ENCODE measurements at places on chromosomes 13 and 19. TPM values are rescaled to one million over a fixed set of nuclear protein-coding genes. Genes with fewer than 3 reads are reported as not detected.
A peak's percentile ranks its signal among the peaks of the same experiment; 100 is the strongest.

The DLL3 gene
- 0.13 TPM for total RNA-seq

The LRRC25 gene
- 0.14 TPM for total RNA-seq

The PLK5 gene
- total RNA-seq, result not detected

GRCh38 chr19:33405254-33405552, 31.7 kb downstream of the CEBPG start:
- no peak for DNase-seq

- no peak for DNase-seq
Measured at GRCh38 chr13:33017323-33017929, 1.2 kb downstream of the KL start.

DNA sequence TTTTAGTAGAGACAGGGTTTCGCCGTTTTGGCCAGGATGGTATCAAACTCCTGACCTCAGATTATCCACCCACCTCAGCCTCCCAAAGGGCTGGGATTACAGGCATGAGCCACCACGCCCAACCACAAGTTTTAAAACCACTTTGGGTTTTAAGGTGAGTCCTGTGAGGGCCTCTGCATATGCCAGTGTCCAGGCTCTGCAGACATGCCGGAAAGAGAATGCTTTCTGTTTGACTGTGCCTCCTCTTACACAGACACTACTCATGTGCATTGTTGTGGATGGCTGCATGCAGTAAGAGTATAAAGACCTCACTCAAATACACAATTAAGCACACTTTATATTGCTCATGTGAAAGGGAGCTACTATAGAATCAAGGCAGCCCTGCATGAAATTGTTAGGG, 20.8 kb upstream of the SLC25A30 start:
- no peak for DNase-seq

- no peak for DNase-seq
Measured at GRCh38 chr19:13302526-13303270, 152.5 kb downstream of the IER2 start.

DNA sequence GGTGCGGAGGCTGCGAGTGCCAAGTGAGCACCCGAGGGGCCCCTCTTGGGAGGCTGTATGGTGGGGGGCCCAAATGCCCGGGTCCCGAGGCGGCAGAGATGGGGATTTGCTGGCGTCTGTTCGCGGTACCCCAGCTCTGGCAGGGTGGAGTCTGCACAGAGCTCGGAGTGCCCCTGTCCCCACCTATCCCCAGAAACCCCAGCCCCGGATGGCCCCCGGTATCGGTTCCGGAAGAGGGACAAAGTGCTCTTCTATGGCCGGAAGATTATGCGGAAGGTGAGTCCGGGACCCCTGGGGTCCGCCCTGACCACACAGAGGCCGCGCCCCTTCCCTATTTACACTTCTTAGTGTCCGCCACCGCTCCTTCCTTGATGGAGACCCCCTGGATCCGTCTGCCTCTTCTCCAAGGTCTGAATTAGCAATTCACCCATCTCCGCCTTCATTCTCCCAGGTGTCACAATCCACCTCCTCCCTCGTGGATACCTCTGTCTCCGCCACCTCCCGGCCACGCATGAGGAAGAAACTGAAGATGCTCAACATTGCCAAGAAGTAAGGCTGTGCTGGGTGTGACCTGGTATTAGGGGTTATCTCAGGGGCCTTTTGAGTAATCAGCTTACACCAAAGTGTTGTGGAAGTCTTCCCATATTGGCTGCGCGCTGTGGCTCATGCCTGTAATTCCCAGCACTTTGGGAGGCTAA, 630 bp downstream of the PNPLA6 start:
- DNase-seq, result no peak

GRCh38 chr19:15584541-15585115, 30.4 kb upstream of the CYP4F8 start:
- peak; percentile 90 for DNase-seq

GRCh38 chr13:105232439-105232838, 1303.0 kb downstream of the EFNB2 start:
- DNase-seq, result no peak

DNA sequence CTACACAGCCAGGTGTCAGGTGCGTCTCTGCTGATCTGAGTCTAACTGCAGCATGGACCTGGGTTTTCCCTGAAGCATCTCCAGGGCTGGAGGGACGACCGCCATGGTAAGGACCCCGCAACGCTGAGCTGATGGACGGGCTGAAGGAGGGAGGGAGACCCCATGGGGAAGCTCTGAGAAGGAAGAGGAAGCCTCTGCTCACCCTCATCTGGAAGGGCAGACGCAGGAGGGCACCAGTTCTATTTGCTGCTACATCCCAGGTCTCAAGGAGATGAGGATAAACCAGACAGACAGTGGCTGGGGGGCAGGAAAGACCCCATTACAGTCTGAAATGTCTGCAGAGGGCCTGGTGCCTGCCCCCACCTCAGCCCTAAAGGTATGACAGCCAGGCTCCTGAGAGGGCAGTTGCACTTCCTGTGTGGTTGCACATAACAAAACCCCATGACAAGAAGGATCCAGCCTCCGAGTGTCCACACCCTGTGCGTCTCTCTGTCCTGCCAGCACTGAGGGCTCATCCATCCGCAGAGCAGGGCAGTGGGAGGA, at the start of gene LILRA2:
Gene LILRA2, plus strand, starts transcription at position 461 of the 543 bp plus-strand sequence. CDS start 89 bp downstream, outside the sequence.
- DNase-seq, result no peak

DNA sequence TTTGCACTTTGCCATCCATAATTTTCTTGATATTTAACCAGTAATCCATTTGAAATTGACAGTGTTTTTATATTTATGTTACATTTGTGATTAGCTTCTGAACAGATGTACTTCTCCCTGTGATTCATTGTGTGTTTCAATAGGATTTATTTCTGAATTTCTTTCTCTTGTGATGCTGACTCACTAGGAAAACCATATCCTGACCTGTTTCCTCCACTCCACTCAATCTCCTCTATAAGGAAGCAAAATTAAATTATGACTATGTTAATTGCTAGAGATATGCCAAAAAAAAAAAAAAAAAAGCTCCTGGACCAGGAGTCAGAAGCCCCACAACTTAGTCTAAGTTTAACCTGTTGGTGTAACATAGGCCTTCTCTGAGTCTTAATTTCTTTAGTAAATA, 614.6 kb upstream of the SPRY2 start:
- DNase-seq, result no peak

GRCh38 chr13:25679159-25679558, 307.4 kb downstream of the ATP8A2 start:
- DNase-seq, result no peak

- DNase-seq, result no peak
Measured at GRCh38 chr13:109792416-109793059, 6.2 kb upstream of the IRS2 start.

Measured in pancreas (tissue), 10 donors.